Pancreas (tissue), 10 donors: ENCODE measurements at places on chromosomes 2 and 18. TPM values are rescaled to one million over a fixed set of nuclear protein-coding genes. Genes with fewer than 3 reads are reported as not detected.

Gene SDC1
- 21.0 TPM for total RNA-seq

DNA sequence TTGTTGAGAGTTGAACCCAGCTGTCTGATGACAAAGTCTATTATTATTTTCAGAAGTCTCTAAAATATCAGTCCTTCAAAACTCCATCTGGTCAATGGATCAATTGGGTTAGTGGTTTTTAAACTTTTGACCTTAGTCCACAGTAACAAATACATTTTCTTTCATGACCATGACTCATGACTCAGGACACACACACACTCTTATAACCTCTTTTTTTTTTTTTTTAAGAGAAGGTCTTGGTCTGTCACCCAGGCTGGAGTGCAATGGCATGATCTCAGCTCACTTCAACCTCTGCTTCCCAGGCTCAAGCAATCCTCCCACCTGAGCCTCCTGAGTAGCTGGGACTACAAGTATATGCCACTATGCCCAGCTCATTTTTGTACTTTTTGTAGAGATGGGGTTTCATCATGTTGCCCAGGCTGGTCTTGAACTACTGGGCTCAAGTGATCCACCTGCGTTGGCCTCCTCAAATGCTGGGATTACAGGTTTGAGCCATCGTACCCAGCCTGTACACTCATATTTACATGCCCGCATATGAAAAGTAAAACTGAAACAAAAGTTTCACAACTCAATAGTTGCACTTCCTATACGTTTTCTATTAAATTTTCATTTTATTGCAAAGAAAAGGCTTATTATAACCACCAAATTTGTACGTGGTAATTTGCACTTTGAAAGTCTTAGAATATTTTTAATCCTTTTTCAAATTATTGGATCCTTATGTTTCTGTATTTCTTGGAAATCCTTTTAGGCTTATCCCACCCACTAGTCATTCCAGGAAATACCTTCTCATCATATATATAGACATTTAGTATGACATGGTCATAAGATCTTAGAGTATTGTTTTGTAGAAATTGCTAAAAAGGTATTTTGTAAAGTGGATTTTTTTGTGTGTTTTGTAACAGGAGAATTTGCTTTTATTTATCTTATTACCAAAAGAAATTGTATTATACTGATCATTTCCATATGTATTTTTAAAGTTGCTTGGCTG is 199.0 kb downstream of the LPIN1 start:
- no peaks in the 10 kb centered on the region for H3K4me1 ChIP-seq
- H3K36me3 ChIP-seq = no peaks in the 10 kb centered on the region
- no peaks in the 10 kb centered on the region for H3K27me3 ChIP-seq
- DNase-seq = no peak

DNA sequence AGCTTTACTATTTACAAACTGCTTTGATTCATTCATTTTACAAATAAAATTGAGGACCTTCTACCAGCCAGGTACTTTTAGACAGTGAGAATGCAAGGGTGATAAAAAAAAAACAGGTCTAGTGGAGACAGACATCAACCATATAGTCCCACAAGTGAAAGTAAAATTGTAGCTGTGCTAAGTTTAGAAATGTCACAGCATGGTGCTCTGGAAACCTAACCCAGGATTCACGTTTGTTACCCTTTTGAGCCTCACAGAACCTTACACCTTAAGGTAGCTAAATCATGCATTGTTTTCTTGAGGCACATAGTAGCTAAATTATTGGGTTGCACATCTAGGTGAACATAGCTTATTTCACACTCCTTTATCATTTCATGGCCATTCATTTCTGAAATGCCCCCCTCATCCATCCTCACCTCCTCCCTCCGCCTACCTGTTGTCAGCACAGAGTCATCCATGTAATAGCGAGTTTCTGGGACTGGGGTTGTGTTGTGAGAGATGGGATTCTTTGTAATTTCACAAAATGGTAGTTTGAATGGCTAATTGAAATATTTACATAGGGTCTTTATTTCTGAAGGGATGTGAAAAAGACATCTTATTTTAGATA is 7.1 kb downstream of the MTA3 start:
- H3K27ac ChIP-seq = no peak overlapping the region
- no peaks in the 10 kb centered on the region for H3K27me3 ChIP-seq
- no peak for DNase-seq
- no peak overlapping the region for H3K4me3 ChIP-seq
- H3K36me3 ChIP-seq = no peaks in the 10 kb centered on the region

Gene POU3F3
- not detected for total RNA-seq

Gene NRBP1
- total RNA-seq = 34.1 TPM

Gene B3GNT7
- total RNA-seq = 14.0 TPM

DNA sequence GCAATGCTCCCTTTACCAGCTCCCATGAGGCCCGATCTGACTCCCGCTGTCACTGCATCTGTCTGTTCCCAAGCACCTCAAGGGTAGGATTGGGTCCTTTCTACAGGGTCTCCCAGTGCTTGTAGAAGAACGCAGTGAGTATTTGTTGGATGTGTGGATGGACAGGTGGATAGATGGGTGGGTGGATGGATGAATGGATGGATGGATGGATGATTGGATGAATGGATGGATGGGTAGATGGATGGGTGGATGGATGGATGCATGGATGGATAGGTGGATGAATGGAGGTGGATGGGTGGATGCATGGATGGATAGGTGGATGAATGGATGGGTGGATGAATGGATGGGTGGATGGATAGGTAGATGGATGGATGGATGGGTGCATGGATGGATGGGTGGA is 91.6 kb downstream of the HS1BP3 start:
- no peak overlapping the region for H3K4me3 ChIP-seq
- no peaks in the 10 kb centered on the region for H3K36me3 ChIP-seq
- no peak overlapping the region for H3K27ac ChIP-seq
- DNase-seq = no peak

DNA sequence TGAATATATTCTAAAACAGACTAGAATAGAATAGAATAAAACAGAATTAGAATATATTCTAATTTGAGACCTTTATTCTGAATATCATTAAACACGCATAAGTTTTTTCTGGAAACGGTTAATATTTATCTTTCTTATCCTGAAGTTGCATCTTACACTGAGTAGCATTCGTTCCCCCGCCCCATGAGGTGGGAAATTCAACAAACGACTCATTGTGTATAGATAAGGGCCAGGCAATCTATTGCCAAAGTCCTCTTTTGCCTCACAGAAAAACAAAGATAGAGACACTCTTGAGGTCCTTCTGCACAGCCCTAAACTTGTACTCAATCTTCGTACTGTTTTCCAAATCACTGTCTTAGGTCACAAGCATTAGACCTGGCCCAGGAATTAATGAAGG is 98.1 kb downstream of the COL6A3 start:
- H3K4me1 ChIP-seq = no peaks in the 10 kb centered on the region
- DNase-seq = no peak
- H3K27me3 ChIP-seq = no peaks in the 10 kb centered on the region
- H3K27ac ChIP-seq = no peak overlapping the region
- H3K4me3 ChIP-seq = no peak overlapping the region
- no peaks in the 10 kb centered on the region for H3K36me3 ChIP-seq

- peak overlapping the region; percentile 18 for H3K4me3 ChIP-seq
- no peaks in the 10 kb centered on the region for H3K36me3 ChIP-seq
- DNase-seq = no peak
- peaks cover 4% of the 10 kb centered on the region for H3K27me3 ChIP-seq
- H3K4me1 ChIP-seq = no peaks in the 10 kb centered on the region
Measured at GRCh38 chr2:222295368-222296062, 3.3 kb downstream of the PAX3 start.

GRCh38 chr18:57843386-57843785 is 40.3 kb upstream of the ATP8B1 start:
- peaks cover 3% of the 10 kb centered on the region for H3K4me1 ChIP-seq
- DNase-seq = no peak
- H3K4me3 ChIP-seq = no peak overlapping the region
- H3K36me3 ChIP-seq = no peaks in the 10 kb centered on the region
- no peak overlapping the region for H3K27ac ChIP-seq

Gene MYCN
- total RNA-seq = 0.17 TPM

DNA sequence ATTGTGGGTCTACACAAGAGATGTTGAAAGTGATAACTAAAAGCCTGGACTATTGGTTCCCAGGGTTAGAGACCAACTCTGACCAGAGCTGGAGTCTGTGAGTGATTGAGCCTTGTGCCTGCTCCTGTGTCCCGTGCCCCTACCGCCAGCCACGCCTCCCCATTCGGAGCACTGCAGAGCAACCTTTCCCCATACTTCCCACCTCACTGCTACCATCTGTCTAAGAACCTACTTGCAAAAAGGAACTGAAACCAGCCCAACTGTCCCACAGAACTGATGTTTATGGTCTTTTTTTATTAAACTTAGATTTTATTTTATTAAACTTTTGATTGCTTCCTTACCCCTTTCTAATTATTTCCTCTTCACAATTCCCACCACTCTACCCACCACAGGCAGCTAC is 300.3 kb upstream of the MGAT5 start:
- no peak overlapping the region for H3K4me3 ChIP-seq
- H3K27ac ChIP-seq = no peak overlapping the region
- no peaks in the 10 kb centered on the region for H3K36me3 ChIP-seq
- DNase-seq = no peak
- no peaks in the 10 kb centered on the region for H3K4me1 ChIP-seq

- no peaks in the 10 kb centered on the region for H3K27me3 ChIP-seq
- H3K36me3 ChIP-seq = no peaks in the 10 kb centered on the region
- no peak for DNase-seq
- no peak overlapping the region for H3K4me3 ChIP-seq
- no peaks in the 10 kb centered on the region for H3K4me1 ChIP-seq
- H3K27ac ChIP-seq = no peak overlapping the region
Measured at GRCh38 chr2:49832555-49832954, 678.2 kb upstream of the FSHR start.

DNA sequence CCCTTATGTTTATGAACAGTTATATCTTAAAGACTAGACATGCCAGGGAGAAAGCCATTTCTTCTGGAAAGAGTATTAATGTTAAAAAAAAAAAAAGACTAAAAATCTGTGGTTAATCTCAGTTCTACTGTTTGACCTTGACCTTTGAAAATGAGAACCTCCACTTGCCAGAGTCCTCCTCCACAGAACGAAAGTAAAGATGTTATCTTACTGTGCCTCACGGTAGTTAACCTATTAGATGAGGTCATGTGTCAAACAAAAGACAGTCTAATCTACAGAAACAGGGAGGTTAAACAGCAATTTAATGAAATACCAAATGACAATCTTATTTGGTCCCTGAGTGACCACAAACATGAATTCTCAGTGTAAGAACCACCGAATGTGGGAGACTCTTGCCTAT is 51.2 kb downstream of the SLC14A2 start:
- DNase-seq = no peak
- no peaks in the 10 kb centered on the region for H3K27me3 ChIP-seq

Gene DSEL
- 1.9 TPM for total RNA-seq

GRCh38 chr2:76711490-76711889 is 810.7 kb downstream of the LRRTM4 start:
- no peak overlapping the region for H3K27ac ChIP-seq
- no peak overlapping the region for H3K4me3 ChIP-seq
- no peak for DNase-seq
- no peaks in the 10 kb centered on the region for H3K27me3 ChIP-seq
- no peaks in the 10 kb centered on the region for H3K36me3 ChIP-seq

- H3K4me1 ChIP-seq = no peaks in the 10 kb centered on the region
- H3K27ac ChIP-seq = no peak overlapping the region
- H3K27me3 ChIP-seq = no peaks in the 10 kb centered on the region
- DNase-seq = no peak
Measured at GRCh38 chr2:203802342-203803052, 65.1 kb upstream of the CTLA4 start.
